Activated T-cell treated with anti-CD3 and anti-CD28 coated beads, Interleukin-2, amount 50 U/mL, for 48 hours (primary cell): ENCODE measurements at places on chromosomes 2 and 18.

- DNase-seq = no peak
Observed at GRCh38 chr2:196293751-196294515, 122.6 kb upstream of the STK17B start.

GRCh38 chr2:4937550-4937949 lies 754.6 kb upstream of the SOX11 start:
- no peak for DNase-seq

DNA sequence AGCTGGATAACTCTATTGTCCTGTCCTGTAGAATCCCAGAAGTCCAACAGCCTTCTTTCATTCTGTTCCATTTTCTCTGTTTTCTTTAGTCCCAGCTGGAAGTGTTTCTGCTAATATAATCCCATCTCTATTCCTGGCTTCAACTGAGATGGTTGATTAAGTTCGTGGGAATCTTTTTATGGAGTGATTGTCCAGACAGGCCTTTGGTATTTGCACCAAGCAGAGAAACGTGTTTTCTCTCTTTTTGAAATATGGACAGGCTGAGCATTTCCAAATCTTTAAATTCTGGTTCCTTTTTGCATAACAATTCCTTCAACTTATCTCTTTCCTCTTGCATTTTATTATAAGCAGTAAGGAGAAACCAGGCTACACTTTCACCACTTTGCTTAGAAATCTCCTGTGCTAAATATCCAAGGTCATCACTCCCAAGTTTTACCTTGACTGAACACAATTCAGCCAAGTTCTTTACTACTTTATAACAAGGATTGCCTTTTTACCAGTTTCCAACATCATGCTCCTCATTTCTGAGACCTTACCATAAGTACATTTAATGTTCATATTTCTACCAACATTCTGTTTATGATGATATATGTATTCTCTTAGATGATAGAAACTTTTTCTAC lies 108.8 kb downstream of the ZFP36L2 start:
- DNase-seq = no peak

GRCh38 chr2:7094231-7094741 lies 177.1 kb downstream of the RNF144A start:
- no peak for DNase-seq

DNA sequence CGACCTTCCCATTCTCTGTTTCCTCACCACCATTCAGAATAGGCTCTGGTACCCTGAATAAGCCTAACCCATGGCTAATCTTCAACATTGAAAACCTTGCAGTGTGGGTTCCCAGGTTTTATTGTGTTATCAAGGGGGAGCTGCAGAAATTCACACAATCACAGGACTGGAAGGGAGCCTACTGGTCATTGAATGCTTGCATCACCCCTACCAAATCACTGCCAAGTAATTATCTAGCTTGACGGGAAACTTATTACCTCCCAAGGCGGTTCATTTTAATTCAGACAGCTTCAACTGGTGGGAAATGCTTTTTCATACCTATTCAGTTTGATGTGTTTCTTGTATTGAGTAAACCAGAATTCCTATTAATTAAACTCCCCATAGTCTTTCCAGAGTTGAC lies 33.6 kb upstream of the EFEMP1 start:
- no peak for DNase-seq

DNA sequence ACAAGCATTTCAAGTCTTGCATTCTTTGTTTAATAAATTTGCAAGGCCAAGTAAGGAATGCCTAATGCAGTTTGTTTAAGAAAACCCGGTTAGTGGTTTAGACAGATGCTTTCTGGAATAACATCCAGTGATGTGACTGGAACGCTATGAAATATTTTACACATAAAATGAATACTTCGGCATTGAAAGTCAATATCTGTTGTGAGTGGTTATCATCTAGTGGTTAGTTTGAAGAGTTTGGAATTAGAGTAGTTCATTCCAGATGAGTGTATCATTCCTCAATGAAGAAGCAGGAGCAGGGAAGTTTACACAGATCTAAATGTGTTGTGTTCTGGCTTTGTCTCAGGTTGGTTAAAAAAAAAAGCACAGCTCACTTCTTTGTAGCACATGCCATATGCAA lies 608.0 kb upstream of the PIK3C3 start:
- DNase-seq = no peak

DNA sequence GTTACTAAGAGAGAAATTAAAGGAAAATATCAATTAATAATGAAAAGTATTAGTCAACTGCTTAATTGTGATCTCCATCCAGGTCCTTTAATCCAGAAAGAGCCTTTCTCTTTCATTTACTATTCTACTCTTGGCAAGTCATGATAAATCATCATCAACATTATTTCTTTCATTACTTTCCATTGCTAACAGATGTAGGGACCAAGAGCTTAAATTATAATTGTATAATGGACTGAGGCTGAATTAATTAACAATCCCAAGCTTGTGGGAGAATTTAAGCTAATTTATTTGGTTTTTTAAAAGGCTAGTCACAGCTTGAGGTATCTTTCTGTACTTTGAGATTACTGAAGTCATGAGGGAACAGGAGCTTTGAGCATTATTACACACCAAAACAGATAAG lies 223.9 kb downstream of the ERBB4 start:
- no peak for DNase-seq

GRCh38 chr18:22467760-22468553 lies 50.2 kb upstream of the CTAGE1 start:
- DNase-seq = no peak

GRCh38 chr2:68846091-68846490 lies 25.1 kb downstream of the BMP10 start:
- DNase-seq = no peak

- no peak for DNase-seq
Observed at GRCh38 chr2:150282771-150283371, 204.6 kb downstream of the RND3 start.
